ENCODE measurements at places on chromosomes 6 and 20. TPM values are rescaled to one million over a fixed set of nuclear protein-coding genes. Genes with fewer than 3 reads are reported as not detected.

DNA sequence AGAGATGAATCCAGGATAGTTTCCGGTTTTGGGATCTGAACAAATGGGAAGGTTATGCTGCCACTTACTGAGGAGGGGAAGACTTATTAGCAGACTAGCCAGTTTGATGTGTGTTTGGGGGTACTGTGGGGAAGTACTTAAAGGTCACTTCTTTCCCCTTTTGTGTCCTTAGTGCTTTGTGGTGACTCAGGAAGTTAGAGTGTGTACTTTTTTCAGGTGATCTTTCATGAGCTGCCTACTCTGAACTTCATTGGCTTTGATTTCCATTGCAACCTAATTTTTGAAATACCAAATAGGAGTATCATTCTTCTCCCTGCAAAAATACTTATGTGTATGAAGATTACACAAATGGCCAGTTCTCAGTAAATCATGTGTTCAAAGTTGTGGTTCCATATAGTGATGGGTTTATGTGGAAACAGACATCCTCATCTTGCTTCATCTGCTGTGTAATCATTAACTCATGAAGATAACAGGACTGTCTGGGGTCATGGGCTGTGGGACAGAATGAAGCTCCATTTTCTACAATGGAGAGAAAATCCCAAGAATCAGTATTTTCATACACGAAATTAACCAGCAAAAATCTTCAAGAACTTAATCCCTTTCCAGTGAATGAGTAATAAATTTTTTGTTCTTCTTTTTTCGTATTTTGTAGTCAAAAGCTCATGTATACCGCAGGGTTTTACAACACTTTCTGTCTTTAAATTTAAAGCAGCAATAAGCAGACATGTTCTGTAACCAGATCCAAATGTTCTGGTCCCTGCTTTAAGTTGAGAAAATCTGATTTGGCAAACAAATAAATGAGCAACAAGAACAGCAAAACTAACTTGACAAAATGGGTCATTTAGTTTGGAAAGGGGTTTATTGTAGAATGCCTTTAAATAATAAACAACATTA lies 272.2 kb upstream of the FLRT3 start:
- peaks cover 37% of the 10 kb centered on the region for H3K4me1 ChIP-seq
- no peak overlapping the region for H3K4me3 ChIP-seq
- no peak for DNase-seq
- no peaks in the 10 kb centered on the region for H3K36me3 ChIP-seq
- peak overlapping the region; percentile 14 for H3K27ac ChIP-seq

GRCh38 chr6:123323452-123324329 lies 313.1 kb downstream of the TRDN start:
- DNase-seq: no peak
- H3K4me3 ChIP-seq: no peak overlapping the region
- H3K27me3 ChIP-seq: no peaks in the 10 kb centered on the region

GRCh38 chr6:89542081-89542857 lies 96.3 kb downstream of the LYRM2 start:
- no peak overlapping the region for H3K27ac ChIP-seq
- no peaks in the 10 kb centered on the region for H3K36me3 ChIP-seq
- peaks cover 5% of the 10 kb centered on the region for H3K4me1 ChIP-seq
- no peak for DNase-seq
- H3K27me3 ChIP-seq: no peaks in the 10 kb centered on the region

DNA sequence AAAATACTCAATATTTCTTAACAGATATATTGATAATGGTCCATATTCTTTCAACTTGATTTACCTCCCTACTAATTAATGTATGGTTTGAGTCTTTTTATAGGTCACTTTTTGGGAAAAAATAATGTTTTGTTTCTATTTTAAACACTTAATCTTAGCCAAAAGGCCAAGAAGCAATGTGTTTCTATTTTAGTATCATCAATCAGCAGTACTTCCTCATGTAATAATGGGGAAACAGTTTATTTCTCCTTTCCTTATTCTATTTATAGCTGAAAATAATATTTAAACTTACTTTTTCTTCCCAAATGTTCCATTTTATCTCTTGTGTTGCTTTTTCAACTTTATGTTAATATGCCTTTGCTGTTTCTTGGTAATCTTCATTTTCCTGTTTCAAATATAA lies 295.1 kb downstream of the ALDH8A1 start:
- H3K36me3 ChIP-seq: no peaks in the 10 kb centered on the region
- no peak overlapping the region for H3K27ac ChIP-seq
- H3K4me1 ChIP-seq: peaks cover 19% of the 10 kb centered on the region

GRCh38 chr6:28485482-28485881 lies 30.1 kb downstream of the GPX6 start:
- no peaks in the 10 kb centered on the region for H3K4me1 ChIP-seq
- no peaks in the 10 kb centered on the region for H3K27me3 ChIP-seq
- H3K36me3 ChIP-seq: no peaks in the 10 kb centered on the region

- no peaks in the 10 kb centered on the region for H3K4me1 ChIP-seq
- no peak for DNase-seq
- H3K27me3 ChIP-seq: peaks cover 1% of the 10 kb centered on the region
- no peak overlapping the region for H3K4me3 ChIP-seq
- no peak overlapping the region for H3K27ac ChIP-seq
Observed at GRCh38 chr20:11671015-11671511, 246.6 kb upstream of the BTBD3 start.

DNA sequence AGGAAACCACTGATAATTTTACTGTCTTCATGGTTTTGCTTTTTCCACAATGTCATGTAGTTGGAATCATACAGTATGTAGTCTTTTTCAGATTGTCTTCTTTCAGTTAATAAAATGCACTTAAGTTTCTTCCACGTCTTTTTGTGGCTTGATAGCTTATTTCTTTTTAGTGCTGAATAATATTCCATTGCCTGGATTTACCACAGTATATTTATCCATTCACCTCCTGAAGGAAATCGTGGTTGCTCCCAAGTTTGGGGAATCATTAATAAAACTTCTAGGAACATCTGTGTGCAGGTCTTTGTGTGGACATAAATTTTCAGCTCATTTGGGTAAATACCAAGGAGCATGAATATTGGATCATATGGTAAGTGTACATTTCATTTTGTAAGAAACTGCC lies 38.8 kb upstream of the ZNFX1 start:
- H3K4me3 ChIP-seq: no peak overlapping the region
- no peaks in the 10 kb centered on the region for H3K36me3 ChIP-seq
- no peaks in the 10 kb centered on the region for H3K27me3 ChIP-seq

DNA sequence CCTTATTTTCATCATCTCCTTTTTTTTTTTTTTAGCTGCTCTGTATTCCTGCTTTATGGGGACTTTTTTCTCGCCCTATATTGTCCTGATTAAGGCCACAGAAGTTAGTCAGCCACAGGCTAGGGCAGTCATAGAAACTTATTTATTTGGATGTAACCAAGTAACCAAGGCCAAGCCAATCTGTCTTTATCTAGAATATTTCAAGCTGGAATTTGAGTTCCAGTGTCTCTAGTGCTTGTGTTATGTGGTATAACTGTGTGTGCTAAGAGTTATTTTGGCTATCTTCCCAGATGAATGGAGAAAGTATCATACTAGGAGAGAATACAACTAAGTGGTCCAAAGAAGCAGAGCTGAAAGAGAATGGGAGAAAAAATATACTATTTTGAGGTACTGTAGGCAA lies 751.5 kb downstream of the CBLN4 start:
- H3K27me3 ChIP-seq: no peaks in the 10 kb centered on the region
- no peak overlapping the region for H3K4me3 ChIP-seq
- no peak overlapping the region for H3K27ac ChIP-seq
- H3K36me3 ChIP-seq: no peaks in the 10 kb centered on the region
- no peak for DNase-seq
- no peaks in the 10 kb centered on the region for H3K4me1 ChIP-seq

DNA sequence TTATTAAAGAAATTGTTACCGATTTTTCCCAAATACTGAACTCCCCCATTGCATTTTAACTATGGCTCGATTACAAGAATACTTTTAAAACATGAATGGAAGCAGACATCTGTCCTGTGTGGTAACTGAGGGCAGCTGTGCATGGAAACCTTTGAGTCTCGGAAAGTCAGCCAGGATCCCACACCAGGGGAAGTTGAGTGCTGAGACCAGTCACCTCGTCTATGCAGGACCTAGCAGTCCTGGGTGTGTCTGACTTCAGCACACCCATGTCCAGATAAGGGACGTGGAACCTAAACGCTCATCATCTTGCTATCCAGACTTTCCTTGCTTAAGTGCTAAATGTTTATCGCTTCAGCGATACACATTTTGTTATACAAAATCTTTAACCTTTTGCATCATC lies 6.1 kb downstream of the RIN2 start:
- H3K27me3 ChIP-seq: no peaks in the 10 kb centered on the region
- no peak overlapping the region for H3K27ac ChIP-seq
- H3K4me3 ChIP-seq: no peak overlapping the region
- peaks cover 48% of the 10 kb centered on the region for H3K4me1 ChIP-seq

The ZNF318 gene
- 11.7 TPM for total RNA-seq

The CCDC170 gene
- 4.0 TPM for total RNA-seq

The GPLD1 gene
- total RNA-seq: 9.0 TPM

The MOG gene
- total RNA-seq: not detected
